Mesenchymal stem cell (in vitro differentiated cells and primary cell): ENCODE measurements at places on chromosomes 13 and 19.
A peak's percentile ranks its signal among the peaks of the same experiment; 100 is the strongest.

GRCh38 chr19:55261671-55262126, 2.9 kb upstream of the PPP6R1 start:
- DNase-seq = no peak

GRCh38 chr13:114122127-114122511, 10.3 kb downstream of the RASA3 start:
- peak; percentile 74 for DNase-seq

- DNase-seq = no peak
These were observed 1658.6 kb upstream of the MIR17HG start for GRCh38 chr13:89688918-89689317.

- DNase-seq = no peak
These were observed 230.2 kb upstream of the TRPC4 start for GRCh38 chr13:38099751-38100150.

DNA sequence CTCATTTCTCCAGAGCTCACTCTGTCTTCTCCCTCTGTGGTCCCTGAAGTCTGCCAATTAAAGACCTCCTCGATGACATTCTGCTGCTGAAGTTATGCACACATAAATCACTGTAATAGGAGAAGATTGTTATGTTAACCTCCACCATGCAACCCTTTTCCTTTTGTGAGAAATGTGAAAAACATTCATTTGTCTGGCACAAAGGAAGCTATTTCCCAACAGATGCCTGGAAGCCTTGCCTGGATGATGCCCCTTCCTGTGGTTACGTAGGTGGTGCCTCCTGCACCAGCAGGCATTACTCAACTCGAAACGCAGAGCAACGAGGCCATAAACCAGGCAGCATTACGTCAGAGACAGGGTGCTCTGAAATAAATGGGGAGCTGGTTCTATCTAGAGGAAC, 327.4 kb upstream of the ZNF507 start:
- DNase-seq = peak; percentile 37

DNA sequence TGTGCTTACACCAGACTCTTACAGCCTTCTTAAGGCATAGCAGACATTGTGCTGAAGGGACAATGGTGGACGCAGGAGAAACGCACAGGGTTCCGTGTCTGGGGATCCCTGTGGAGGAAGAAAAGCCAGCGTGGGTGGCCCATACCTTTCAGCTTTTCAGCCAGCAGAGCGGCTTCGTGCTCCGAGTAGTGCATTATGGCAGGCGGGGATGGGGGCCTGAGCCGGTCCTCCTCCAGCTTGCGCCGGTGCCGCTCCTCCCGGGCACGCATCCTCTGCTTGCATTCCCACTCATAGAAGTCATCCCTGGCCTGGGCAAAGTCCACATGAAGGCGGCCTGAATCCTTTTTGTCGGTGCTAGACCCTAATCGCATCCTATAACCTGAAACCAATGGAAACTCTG, 332.4 kb downstream of the DNAJC15 start:
- DNase-seq = no peak

GRCh38 chr13:36795463-36795862, 23.6 kb upstream of the RFXAP start:
- DNase-seq = no peak

DNA sequence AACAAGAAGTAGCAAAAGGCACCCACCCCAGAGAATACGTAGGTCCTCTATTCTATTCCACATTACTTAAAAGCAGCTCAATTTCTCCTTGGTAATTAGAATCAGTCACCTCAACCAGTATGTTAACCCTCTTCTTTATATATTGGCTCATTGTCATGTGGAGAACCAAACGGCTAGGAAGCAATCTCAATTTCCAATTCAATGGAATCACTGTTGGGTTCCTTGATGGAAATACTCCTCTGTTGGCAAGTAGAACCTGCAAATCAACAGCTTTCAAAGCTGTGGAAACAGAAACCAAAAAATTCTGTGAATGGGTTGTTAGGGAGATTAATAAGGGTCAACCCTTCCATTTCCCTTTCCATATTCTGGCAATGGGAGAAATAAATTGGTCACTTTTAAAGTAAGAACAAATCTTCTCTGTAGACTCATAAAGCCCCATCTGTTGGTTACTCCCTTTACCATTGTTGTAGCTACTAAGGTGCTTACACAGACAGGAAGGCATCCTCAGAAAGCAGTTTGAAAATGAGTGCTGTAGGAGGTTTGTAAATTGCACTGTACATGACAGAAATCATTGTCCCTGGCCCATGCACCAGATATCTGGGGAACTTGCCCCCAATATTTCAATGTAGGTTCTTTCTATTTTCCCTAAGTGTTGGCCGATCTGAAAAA, 138.6 kb upstream of the UFM1 start:
- no peak for DNase-seq
